ENCODE measurements at places on chromosomes 3 and 15.

DNA sequence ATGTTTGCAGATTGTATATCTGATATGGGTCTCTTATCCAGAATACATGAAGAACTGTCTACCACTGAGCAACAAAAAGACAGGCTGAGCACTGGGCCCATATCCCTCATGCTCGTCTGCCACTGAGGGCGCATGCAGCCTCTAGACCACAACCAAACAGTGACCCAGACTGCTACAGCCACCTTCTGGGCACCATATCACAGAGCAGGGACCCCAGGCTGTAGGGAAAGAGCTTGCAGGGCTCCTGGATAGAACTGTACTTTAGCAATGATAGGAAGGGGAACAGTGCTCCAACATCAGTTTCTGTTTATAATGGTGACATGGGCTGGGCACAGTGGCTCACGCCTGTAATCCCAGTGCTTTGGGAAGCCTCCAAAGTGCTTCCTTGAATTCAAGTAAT lies 40.2 kb upstream of the TMEM87A start:
- no peak for DNase-seq

GRCh38 chr3:193096076-193096475 lies 144.9 kb upstream of the PLAAT1 start:
- DNase-seq = no peak

- no peak for DNase-seq
These were observed 2.3 kb upstream of the COL7A1 start for GRCh38 chr3:48597408-48597800.

GRCh38 chr3:48599077-48599501 lies 4.0 kb upstream of the COL7A1 start:
- no peak for DNase-seq

GRCh38 chr3:136730595-136731273 lies 21.4 kb downstream of the STAG1 start:
- DNase-seq = no peak

- no peak for DNase-seq
These were observed 92.0 kb downstream of the IGSF11 start for GRCh38 chr3:118942671-118943070.

GRCh38 chr3:32284443-32285212 lies 46.1 kb downstream of the CMTM8 start:
- DNase-seq = no peak

- peak; percentile 96 for DNase-seq
These were observed 220.8 kb upstream of the TPRG1 start for GRCh38 chr3:188950832-188951489.

- DNase-seq = peak; percentile 3
These were observed 192.9 kb upstream of the CADPS start for GRCh38 chr3:63067999-63068645.

GRCh38 chr3:21188459-21188858 lies 562.6 kb downstream of the ZNF385D start:
- DNase-seq = no peak

DNA sequence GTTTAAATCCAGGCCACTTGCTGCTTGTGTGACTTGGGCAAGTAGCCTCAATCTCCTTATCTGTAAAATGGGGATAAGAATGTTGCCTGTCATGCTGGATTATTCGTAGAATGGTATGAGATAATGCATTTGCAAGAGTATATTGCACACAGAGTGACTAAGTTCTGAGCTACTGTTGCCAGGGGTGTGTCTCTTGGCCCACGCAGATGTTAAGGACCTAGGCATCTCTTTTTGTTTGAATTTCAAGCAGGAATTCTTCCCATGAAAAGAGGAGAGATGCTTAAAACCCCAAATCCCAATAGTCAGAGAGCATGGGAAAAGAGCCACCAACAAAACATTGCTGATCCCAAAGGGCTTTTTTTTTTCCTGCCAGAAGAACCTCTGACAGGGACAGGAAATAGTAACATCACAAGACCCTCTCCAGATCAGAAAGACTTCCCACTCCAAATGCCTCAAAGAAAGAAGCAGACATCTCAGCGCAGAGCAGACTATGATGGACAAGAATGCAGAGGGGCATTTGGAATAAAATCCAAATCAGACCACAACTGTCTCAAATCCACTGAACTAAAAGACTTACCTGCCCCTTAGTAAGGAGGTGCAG lies 90.5 kb downstream of the MRPL46 start:
- DNase-seq = no peak

- no peak for DNase-seq
These were observed 596 bp downstream of the BTD start for GRCh38 chr3:15602146-15602536.

GRCh38 chr3:87949189-87949878 lies 109.5 kb downstream of the CGGBP1 start:
- DNase-seq = no peak

- DNase-seq = no peak
These were observed 627.1 kb downstream of the NAALADL2 start for GRCh38 chr3:175486255-175486654.

DNA sequence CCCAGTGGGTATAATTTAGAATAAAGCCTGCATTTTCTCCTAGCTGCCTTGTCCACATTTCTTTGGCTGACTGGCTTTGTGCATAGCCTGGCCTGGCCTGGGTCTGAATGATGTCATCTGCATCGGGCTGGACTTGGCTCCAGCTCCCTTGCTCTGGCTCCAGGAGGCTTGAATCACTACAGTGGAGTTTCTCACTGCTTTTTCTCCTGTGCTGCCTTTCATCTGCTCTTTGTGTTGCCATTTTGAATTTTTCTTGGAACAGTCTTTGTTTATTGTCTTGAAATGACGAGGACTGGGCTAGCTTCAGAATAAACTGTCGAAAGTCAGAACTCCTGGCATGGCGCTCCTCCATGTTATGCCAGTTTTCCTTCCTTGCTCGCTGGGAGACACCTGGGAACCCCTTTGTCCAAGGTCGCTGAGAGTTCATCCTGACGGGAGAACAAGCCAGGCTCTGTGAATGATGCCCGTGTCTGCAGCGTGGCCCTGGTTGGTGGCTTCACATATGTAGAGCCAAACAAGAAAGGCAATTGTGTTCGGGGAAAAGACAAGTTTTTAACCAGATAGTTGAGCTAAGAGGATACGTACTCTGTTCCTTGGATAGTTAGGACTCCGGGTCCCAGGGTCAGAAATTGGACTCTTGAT lies 258.9 kb downstream of the PDZRN3 start:
- DNase-seq = peak; percentile 30

GRCh38 chr3:58072052-58072762 lies 64.0 kb downstream of the FLNB start:
- no peak for DNase-seq

DNA sequence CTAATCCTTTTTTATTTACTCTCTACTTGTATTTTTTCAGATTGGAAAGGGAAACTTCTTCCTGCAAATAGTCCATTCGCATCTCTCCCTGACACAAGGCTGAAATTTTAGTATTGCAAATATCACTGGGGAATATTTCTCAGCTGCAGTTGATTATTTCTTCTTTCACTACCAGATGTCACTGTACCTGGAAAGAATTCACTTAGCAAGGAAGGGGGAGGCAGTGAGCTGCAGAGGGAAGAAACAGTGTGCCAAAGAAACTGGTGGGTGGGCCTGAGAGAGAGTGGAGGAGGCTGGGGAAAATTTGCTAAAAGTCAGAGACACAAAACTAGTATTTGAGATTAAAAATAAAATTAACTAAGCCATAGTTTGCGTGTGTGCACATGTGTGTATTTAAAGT lies 142.3 kb upstream of the STT3B start:
- no peak for DNase-seq

DNA sequence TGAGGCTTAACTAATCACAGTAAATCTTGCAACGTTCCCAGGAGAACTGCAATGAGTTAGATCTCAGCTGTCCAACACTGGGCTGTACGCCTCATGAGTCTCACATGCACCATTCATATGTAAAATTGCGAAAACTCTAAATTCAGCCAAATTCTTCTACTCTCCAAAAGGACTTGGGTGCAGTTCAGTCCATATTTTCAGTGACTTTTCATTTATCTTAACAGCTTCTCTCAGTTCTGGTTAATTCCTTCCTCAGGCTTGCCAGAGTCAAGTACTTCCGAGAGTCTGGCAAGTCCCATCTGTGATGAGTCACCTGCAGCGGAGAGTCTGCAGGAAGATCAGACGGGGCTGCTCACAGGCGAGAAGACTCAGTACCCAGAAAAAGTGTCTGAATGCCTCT lies 11.5 kb downstream of the CCDC80 start:
- DNase-seq = peak; percentile 97

- no peak for DNase-seq
These were observed 27.1 kb upstream of the CNTN4 start for GRCh38 chr3:2071531-2071930.

- DNase-seq = no peak
These were observed 1.1 kb downstream of the DNAJB11 start for GRCh38 chr3:186571644-186572013.

DNA sequence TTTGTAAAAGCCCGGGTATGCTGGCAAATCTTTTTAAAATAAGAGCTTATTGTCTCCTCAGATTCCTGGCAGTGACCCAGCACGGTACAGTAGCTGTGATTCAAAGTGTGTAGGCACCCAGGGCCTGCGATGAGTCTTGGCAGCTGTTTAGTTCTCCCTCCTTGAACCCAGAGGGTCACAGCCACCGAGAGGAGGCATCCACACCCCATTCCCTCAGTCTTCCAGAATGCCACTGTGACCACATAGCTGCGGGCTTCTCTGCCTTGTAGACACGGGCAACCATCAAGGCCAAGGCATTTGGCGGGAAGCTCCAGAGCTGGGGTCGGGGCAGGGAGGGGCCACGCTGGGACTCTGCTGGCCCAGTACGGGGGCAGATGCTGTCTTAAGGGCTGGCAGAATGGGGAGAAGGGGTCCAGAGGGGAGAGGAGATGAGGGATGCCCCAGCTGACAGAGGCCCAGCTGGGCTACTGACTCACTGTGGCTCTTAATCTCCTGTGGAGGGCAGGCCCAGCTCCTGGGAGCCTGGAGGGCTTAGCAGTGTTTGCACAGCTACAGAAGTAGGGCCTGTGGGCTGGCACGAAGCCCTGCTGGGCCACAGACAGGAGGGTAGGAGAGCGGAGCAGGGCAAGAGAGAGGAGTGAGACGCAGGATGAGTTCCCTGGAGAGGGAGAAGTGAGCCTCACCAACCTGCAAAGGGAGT lies 68.8 kb upstream of the DLG1 start:
- DNase-seq = no peak

GRCh38 chr3:182081096-182081495 lies 369.4 kb downstream of the SOX2 start:
- no peak for DNase-seq

DNA sequence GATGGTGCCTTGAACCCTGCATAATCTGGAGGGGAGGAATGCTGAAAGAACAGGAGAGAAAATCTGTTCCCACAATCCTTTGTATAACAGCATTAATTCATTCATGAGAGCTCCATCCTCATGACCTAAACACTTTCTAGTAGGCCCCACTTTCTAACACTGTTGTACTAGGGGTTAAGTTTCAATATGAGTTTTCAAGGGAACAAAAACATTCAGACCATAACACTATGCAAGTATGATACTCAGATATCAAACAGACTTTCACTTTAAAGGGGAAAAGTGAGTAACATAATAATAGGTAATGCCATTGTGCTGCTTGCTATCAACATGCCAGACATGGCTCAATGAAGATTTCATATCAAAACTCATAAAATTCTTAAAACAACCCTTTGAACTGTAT lies 32.4 kb upstream of the PLSCR2 start:
- no peak for DNase-seq

GRCh38 chr15:71187078-71187477 lies 71.8 kb downstream of the THSD4 start:
- no peak for DNase-seq

- peak; percentile 96 for DNase-seq
These were observed 18.0 kb downstream of the SCG5 start for GRCh38 chr15:32659340-32660155.

GRCh38 chr3:48993834-48994233 lies 3.8 kb downstream of the P4HTM start:
- DNase-seq = no peak
